ENCODE measurements at places on chromosomes 1 and 21.

DNA sequence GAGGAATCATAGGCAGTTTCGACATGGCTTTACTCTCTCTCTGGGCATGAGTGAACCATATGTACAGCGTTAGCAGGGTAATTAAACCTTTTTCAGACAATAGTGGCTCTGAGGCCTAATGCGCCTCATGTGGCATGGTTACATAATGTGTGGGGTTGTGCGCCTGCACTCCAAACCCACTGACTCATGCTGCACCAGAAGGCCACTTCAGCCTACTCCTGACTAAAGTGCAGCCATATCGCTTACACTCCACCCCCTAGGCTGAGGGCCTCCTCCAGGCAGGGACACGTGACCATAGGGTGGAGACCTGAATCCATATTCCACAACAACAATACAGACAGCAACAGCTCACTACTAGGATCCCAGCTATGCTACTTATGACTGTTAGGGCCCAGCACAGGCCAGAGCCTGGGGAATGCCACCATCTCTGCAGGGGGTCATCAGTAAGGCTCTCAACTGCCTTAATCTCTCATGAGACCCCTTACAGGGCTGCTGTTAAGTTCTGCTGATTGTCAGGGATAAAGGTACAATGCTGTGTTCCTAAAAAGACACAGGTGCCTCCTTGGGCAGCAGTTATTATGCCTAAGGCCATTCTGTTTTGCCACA is 13.4 kb upstream of the ODF2L start:
- DNase-seq, result no peak

DNA sequence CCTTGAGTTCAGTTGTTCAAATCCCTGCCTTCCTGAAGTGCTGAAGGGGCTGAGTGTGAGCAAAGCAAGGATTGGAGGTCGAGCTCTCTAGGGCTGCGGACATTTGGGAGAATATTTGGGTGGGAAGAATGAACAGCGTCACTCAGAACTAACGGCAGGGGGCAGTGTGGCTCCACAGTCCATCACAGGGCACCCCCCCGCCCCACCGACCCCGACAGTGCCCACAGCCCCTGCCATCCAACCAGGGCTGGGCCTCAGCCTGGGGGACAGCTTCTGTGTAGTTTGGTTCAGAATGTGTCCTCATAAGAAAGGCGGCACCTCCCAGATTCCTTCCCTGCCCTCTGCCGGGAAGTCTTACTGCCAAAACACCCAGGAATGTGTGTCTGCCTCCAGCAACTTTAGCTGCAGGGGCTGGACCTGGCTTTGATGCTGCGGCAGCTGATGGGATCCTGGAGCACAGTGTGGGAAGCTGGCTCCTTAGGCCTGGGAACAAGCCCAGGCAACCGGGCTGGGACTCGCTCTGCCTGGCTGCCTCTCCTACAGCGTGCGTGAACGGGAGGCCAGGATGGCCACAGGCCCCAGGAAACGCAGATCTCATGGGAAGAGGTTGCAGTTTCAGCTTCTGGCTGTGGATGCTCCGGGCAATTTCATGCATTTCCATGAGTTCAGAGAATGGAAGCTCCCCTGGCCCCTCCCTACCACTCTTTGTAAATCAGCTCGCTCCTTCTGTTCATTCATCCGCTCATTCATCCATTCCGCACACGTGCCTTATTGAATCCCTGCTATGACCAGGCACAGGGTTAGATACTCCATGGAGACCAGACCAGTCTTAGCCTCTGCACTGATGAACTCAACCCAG is 104.9 kb upstream of the TMPRSS2 start:
- DNase-seq, result no peak

DNA sequence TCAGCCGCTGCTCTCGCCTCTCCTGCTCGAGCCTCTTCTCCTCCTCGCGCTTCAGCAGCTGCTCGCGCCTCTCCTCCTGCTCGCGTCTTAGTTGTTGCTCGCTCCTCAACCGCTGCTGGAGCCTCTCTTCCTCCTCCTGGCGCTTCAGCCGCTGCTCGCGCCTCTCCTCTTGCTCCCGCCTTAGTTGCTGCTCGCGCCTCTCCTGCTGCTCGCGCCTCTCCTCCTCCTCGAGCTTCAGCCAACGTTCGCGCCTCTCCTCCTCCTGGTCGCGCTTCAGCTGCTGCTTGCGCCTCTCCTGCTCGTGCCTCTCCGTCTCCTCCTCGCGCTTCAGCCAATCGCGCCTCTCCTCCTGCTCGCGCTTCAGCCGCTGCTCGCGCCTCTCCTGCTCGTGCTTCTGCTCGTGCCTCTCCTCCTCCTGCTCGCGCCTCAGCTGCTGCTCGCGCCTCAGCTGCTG is 3.7 kb downstream of the TCHH start:
- peak; percentile 13 for DNase-seq

GRCh38 chr1:246769306-246769705 is 45.1 kb downstream of the SCCPDH start:
- no peak for DNase-seq

- no peak for DNase-seq
These were observed 87.8 kb downstream of the SCCPDH start for GRCh38 chr1:246811985-246812384.

DNA sequence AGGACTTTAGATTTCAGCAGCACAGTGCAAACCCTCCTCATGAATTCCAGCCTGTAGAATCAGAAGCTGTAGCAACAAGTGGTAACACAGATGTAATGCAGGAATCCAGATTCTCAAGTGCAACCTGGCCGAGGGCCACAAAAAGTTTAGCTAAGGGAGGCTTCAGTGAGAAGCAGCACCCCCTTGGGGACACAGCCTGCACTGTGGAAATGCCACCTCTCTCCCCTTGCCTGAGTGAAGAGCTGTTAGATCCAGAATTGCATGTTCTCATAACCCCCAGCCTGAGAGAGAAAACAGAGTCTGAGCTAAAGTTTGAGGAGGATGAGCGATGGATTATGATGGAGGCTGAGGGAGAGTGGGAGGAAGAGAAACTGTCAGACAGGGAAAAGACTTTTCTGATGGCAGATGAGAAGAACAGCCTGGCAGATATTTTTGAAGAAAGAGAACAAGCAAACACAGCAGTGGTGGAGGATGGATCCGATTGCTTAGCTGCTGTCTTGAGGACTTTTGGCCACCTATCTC is 80.5 kb upstream of the BMP8A start:
- peak; percentile 49 for DNase-seq

DNA sequence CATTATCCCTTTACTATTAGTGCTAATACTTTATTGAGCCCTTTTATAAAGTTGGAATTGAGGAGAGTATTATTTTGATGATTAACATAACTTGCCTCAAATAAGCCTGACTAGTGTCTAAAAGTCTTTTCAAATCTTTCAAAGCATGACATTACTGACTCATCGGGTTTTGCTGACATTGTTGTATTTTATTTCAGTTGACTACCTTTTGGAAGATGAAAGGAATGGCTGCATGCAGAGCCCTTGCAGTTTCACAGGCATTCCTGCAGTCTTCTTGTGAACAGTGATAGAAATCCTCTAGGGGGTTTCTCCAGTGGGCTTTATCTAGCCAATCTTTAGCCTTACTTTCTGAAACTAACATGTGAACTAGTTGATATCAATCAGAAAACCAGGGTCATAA is 43.0 kb upstream of the TMEM61 start:
- no peak for DNase-seq

DNA sequence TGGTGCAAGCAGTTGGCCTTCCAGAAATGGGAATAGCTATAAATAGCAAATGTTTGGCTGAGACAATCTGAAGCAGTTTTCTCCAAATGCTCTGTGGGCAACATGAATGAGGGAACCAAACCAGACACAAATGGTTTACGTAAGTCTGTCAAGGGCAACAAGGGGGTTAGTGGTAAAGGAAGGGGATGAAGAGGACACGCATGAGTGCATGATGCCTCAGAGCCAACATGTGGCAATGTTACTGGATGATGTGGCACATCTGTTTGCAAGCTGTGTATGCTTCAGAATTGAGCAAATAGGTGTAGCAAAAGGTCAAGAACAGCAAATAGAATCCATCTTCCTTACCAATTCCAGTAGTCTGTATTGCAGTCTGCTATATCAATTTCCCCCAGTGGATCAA is 76.3 kb upstream of the LMO4 start:
- DNase-seq, result no peak

All from CD14-positive monocyte (primary cell).